ENCODE measurements at places on chromosomes 7 and 10. TPM values are rescaled to one million over a fixed set of nuclear protein-coding genes. Genes with fewer than 3 reads are reported as not detected.

GRCh38 chr10:3761021-3761686 lies 23.9 kb downstream of the KLF6 start:
- DNase-seq, result no peak

DNA sequence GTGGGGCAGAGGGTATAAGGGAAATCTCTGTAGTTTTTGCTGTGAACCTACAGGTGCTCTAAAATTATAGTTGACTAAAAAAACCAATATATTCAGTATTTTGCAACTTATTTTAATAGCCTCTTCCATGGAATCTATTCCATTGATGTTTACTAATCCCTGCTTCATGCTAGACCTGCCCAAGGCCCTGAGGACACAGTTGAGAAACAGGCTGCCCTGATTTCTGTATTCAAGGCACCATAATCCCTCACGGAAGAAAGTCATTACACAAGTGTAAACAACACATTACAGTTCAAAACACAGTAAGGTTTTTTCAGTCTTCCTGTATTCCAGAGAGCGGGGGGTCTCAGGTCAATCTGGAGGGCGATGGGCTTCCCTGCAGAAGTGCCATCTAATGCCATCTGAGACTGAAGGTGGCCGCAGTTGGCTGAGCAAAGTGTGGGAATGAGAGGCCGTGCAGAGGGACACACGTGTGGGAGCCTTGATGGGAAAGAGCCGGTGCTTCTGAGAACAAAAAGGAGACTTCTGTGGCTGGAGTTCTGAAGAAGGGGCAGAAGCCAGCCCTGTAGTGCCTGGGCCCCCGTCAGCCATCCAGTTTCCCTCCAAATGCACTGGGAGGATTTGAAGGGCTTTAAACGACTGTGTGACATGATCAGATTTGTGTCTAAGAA lies 146.9 kb downstream of the PTPN20 start:
- DNase-seq, result no peak

GRCh38 chr10:130017631-130018022 lies 53.6 kb upstream of the EBF3 start:
- DNase-seq, result no peak

Gene ZPBP
- total RNA-seq, result not detected

All from breast epithelium (tissue), 4 donors.